ENCODE measurements at places on chromosomes 5 and 9.
A peak's percentile ranks its signal among the peaks of the same experiment; 100 is the strongest.

DNA sequence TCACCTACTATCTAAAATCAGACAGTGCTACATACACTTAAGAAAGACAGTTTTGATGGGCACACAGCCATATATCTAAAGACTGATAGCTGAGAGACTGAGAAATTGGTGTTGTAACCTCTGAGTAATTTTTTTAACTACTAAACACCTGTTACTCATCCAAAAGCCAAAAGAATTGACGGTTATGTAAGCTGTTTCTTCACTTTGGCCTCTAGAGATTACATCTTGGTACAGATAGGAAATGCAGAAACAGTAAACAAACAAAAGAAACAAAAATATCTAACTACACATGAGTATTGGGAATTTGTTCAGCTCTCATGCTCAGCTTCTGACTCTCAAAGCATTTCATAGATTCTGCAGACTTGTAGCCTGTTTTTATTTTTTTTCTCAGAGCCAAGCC, 152.1 kb upstream of the GAS1 start:
- no peak for DNase-seq

- DNase-seq = no peak
These were observed 256.4 kb upstream of the CDH6 start for GRCh38 chr5:30937070-30937469.

GRCh38 chr9:90915693-90916092, 114.1 kb downstream of the SYK start:
- DNase-seq = no peak

GRCh38 chr5:10562201-10563109, 1.4 kb upstream of the ANKRD33B start:
- DNase-seq = peak; percentile 75
